ENCODE measurements at places on chromosomes 4 and X.

DNA sequence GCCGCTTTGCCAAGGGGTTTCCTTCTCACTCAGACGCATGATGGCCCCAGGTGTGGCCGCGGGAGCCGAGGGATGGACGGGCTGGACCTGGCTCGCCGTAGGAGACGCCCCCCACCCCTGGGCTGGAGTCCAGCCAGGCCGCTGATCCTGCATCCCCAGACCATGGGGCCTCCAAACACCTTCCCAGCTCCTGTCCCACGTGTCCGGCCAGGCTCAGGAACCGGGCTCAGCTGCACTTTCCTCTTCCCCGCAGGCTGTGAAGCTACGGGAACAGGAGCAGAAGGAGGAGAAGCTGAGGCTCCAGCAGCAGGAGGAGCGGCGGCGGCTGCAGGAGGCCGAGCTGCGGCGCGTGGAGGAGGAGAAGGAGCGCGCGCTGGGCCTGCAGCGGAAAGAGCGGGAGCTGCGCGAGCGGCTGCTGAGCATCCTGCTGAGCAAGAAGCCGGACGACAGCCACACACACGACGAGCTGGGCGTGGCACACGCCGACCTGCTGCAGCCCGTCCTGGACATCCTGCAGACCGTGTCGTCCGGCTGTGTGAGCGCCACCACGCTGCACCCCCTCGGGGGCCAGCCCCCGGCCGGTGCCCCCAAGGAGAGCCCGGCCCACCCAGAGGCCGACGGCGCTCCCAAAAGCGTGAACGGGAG, 9.1 kb downstream of the AKAP17A start:
- DNase-seq: no peak

DNA sequence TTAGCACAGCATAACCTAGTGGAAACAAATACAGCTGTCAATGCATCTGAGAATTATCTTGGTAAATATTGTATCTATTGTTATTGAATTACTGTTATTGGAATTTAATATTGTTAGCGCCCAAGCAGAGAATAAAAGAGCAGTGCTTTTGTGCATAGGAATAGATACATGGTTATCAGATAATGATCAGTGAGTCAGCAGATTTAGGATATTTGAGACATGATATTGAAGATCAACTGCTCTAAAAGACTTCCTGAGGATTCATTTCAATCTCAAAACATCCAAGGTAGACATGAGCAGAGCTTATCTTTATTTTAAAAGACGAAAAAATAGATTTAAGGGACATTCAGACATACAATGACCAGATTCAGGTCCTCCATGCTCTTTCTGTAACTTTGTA, 10.6 kb upstream of the H2AZ1 start:
- no peak for DNase-seq

DNA sequence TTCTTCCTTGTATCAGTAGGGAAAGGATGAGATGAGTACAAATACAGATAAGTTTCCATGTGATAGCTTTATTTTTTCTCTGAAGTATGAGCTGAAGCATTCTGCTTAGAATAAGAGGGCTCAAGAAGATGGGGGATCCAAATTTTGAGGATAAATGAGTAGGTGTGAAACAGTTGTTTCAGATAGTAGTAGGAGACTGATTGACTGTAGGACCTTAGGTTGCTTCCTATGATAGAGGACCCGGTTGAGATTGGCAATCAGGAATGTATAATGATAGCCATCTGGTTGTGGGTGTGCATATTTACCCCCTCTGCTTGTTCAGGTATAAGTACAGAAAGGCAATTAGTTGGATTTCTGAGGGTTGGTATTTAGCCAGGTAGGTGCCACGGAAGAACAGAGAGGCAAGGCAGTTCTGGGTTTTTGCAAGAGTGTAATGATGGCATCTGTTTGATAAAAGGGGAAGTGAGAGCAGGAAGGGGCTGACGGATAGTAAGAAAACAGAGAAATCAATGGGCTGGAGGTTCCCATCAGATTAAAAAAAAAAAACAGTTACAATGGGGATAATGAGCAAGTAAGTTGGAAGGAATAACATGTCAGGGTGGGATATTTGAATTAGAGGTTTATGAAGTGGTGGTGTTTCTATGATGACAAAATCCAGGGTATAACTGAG, 13.7 kb downstream of the OCRL start:
- no peak for DNase-seq

DNA sequence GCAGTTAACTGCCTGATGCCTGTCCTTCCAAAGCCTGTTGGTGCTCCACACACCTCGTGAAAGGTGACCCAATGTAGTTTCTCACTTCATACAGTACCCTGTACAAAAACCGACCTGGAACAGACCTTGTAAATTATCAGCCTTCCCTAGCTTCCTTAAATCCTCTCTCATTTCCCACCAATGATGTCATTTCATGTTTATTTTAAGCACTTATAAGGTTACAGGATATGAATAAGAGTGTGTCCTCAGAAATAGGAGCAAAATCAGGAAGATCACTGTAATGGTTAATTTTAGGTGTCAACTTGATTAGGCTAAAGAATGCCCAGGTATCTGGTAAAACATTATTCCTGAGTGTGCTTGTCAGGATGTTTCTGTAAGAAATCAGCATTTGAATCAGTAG, 44.7 kb downstream of the TMEM150C start:
- no peak for DNase-seq

- DNase-seq: no peak
Measured at GRCh38 chrX:124455966-124456365, 109.6 kb downstream of the SH2D1A start.

DNA sequence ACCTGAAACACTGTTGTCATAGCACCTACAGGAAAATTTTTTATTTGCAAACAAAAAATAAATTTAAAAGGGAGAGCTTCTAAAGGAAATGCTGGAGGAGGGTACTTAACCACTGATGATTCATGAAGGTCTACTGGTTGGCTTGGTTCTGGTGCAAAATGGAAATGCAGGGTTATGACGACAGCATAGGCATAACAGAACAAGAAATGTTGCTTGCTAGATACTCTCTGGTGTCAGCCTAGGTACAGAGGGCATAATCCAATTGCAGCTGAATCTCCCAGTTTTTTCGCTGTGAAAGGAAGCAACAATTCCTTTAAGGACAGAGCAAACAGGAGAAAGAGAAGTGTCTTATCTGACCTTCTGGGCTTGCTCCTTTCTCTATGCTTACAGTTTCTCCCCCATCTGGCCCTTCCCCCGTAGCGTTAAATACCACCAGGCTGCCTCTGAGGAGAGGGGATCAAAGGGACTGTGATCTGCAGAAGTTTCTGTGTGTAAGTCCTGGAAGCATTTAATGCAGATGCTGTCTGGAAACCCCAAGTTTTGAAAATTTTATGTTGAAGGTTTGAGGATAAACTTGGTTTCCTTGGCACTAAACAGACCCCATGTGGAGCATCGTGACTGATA, 23.7 kb upstream of the CASK start:
- no peak for DNase-seq

GRCh38 chrX:21838937-21839333, 482 bp upstream of the MBTPS2 start:
- DNase-seq: peak; percentile 51

DNA sequence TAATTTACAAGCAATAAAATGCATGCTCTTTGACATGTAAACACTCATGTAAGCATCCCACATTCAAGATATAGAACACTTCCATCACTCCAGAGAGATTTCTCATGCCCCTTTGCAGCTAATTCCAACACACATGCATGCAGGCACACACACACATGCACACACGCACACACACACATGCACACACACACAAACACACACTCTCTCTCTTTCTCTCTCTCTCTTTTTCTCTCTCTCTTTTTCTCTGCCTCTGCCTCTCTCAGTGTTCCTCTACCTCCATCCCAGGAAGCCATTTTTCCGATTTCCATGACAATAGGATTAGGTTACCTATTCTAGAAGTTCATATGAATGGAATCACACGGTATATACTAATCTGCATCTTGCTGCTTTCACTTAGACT, 11.9 kb upstream of the SOD3 start:
- DNase-seq: no peak

DNA sequence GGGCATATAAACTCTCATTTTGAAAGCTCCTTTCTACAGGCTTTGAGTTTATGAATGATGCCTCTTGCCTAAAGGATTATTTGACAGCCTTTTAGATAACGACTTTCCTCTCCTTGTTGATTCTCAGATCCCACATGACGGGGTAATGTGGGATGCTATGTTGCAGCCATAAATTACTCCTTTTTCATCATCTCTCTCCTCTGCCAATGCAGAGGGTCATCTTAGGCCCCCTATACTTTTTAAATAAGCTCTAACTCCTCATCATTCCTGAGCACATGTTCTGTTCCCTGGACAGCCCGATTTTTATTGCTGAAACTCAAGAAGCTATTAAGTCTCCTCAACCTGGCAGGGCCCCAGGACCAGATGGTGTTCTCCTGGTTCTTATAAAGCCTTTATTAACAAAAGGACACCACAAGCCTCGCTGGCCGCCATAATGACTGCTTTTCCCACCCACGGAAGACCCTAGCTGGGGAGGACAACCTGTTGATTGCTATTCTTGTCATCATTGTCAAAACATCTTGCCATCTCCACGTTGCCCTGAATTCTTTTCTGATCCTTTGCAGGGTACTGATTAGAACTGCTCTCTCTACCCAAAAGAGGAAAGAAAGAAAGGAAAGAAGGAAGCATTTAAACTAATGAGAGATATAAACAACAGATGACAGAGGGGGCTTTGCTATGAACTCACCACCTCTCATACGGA, 150.7 kb downstream of the DHX15 start:
- DNase-seq: no peak

DNA sequence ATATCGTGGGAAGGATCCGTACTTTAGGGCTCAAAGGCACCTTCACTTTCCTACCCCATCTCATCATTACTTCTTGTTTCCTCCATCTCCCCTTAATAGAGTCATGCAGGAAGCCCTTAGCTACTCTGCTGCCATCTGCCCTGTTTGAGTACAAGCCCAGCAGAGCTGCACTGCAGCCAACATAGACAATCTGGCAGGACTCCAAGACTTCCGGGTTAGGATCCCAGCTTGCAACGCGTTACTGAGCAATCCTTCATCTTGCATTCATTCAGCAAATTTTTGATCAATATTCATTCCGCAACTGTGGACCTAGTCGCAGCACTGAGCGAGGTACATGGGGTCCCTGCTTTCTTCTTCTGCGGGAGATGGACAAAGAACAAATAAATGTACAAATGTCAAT, 344.9 kb downstream of the BCOR start:
- DNase-seq: no peak

- DNase-seq: peak; percentile 69
Measured at GRCh38 chrX:56729152-56729850, at the start of gene NBDY. TSS of gene NBDY (plus strand) at chrX:56729243. CDS start at chrX:56729354, 111 bp downstream.

DNA sequence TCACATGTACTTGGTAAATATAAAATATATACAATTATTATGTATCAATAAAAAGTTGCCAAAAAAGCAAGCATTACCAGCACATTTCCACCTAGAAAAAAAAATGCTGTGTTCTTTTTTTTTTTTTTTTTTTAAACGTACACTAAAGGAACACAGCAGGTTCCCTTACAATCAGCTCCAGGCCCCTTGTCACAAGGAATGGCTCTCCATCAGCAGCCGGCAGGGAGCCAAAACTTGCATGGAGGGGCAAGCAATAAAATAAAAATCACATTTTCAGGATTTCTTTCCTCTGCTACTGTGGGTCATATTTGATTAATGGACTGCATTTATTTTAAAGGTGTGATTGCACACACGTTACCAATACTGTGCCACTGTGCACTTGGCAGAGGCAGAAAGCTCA, 460.3 kb downstream of the GPAT3 start:
- DNase-seq: no peak

DNA sequence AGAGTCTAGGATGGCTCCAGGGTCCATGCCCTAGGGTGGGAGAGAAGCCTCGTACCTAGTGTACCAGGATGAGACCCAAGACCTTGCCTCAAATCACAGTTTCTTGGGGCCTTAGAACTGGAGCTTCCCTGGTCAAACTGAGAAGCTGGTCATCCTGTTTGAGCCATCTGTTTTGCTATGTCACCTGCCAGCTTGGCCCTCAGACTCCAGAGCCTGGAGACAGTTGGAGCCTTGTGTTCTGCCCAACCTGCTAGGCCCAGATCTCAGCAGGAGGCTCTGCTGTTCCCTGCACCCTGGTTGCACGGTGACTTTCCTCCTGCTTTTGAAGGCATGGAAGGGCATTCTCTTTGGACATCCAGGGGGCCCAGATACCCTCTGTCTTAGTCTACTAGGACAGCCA, 206.3 kb upstream of the ATP6AP2 start:
- DNase-seq: no peak

GRCh38 chrX:78555401-78555980, 103.6 kb downstream of the RTL3 start:
- DNase-seq: no peak

DNA sequence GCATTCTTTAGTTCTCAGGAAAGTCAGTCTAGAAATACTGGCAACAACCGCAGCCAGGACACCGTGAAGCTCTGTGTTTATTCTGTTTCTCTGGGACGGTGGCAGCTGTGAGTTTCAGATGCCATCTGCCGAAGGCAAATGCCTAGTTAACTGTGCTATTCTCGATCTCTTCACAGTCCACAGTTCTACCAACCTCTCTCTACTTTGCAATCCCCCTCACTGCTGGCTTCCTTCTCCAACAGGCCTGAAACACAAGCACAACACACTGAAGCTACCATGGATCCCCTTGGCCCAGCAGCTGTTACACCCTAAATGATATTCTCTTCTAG, 118.8 kb downstream of the ZNF827 start:
- peak; percentile 92 for DNase-seq
